Glomerular endothelial cell (primary cell): ENCODE measurements at places on chromosomes 16 and 17. TPM values are rescaled to one million over a fixed set of nuclear protein-coding genes. Genes with fewer than 3 reads are reported as not detected.

GRCh38 chr17:7363311-7363710 lies 8.4 kb downstream of the TMEM95 start:
- DNase-seq: no peak

DNA sequence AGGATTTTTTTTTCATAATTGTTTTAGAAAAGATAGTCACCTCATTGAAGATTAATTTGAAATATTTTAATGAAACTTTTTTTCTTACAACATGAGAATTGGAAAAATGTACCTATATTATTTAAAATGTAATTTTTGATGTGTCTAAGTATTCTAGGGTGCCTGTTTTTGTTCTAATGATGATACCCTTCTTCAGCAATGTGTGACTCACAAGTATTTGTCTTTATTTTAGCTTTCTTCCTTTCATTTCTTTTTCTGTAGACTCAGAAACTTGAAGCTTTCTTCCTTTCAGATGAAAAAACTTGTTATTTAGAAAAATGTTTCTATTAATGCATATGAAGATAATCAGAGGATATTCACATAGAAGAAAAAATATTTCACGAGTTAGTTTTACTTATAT lies 231.8 kb downstream of the BCAS3 start:
- DNase-seq: no peak

GRCh38 chr17:39612291-39612894 lies 4.7 kb upstream of the NEUROD2 start:
- no peak for DNase-seq

DNA sequence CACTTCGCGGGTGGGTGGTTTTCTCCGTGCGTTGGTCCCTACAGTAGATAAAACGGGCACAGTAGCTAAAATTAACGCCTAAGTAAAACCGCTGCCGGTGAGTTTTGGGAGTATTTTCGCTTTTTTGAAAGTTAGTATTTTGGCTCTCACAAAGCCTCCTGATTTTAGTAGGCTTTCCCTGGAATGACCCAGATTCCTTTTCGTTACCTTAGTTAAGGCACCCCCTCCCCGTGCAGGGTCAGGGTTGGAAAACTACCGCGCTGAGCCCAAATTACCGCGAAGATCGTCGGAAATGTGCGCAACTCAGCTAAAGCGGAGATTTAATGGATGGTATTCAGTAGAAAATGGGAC lies 28.3 kb upstream of the ST6GALNAC1 start:
- no peak for DNase-seq

GRCh38 chr17:82019690-82020571 lies 2.7 kb downstream of the CENPX start:
- DNase-seq: no peak

GRCh38 chr16:24541233-24541933 lies 2.0 kb downstream of the RBBP6 start:
- no peak for DNase-seq

DNA sequence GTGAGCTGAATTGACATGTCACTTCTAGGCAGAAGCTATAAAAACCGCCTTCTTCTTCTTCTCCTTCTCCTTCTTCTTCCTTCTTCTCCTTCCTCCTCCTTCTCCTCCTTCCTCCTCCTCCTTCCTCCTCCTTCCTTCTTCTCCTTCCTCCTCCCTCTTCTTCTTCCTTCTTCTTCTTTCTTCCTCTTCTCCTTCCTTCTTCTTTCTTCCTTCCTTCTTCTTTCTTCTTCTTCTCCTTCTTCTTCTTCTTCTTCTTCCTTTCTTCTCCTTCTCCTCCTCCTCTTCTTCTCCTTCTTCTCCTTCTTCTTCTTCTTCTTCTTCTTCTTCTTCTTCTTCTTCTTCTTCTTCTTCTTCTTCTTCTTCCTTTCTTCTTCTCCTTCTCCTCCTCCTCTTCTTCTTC lies 4.8 kb upstream of the FBXL19 start:
- no peak for DNase-seq

DNA sequence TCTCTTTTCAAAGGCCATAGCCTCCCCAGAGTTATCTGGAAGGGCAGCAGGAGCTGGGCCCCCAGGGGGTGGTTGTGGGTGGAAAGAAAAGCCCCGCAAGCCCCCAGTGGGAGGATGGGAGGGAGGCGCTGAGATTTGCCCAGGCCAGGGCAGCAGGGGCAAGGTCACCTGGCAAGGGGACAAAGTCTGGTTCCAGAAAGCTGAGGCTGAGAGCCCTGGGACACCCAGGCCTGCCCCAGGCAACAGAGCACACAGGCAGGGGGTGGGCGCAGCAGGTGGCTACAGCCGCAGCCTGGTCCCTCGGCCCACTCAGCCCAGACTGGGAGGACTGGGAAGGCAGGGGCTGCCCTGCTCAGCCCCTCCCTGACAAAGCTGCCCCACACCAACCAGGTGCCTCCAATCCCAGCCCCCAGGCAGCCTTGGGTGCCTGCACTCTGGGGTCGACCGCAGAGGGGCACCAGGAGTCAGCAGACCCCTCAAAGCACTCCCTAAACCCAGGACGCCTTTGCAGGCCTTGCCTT lies 23.7 kb upstream of the GSG1L start:
- no peak for DNase-seq

GRCh38 chr16:89999831-90000574 lies 19.3 kb downstream of the DBNDD1 start:
- DNase-seq: no peak

GRCh38 chr16:46612121-46612520 lies 9.1 kb downstream of the SHCBP1 start:
- no peak for DNase-seq

DNA sequence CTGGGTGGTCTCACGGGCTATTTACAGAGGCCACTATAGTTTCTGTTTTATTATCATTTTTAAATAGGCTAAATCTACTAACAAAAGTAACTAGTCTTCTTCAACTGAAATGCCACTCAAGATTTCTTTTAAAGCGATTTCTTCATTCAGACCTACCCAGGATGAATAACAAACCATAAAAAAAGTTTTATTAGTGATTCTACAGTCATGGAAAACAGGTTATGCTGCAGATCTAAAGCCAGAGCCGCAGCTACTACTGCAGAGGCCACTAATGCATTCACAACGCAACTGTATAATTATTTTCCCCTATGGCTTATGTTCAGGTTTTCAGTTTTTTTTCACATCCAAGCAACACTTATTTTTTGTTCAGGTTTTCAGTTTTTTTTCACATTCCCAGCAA lies 136.2 kb upstream of the AXIN2 start:
- no peak for DNase-seq

- no peak for DNase-seq
Observed at GRCh38 chr17:79176792-79177601, 102.4 kb downstream of the ENGASE start.

GRCh38 chr17:79251824-79252223 lies 177.2 kb downstream of the ENGASE start:
- DNase-seq: no peak

GRCh38 chr17:31570951-31571892 lies 179.7 kb downstream of the RAB11FIP4 start:
- DNase-seq: no peak

GRCh38 chr16:82845116-82845515 lies 218.3 kb downstream of the CDH13 start:
- DNase-seq: no peak

- DNase-seq: no peak
Observed at GRCh38 chr16:52298769-52299168, 248.2 kb downstream of the TOX3 start.

DNA sequence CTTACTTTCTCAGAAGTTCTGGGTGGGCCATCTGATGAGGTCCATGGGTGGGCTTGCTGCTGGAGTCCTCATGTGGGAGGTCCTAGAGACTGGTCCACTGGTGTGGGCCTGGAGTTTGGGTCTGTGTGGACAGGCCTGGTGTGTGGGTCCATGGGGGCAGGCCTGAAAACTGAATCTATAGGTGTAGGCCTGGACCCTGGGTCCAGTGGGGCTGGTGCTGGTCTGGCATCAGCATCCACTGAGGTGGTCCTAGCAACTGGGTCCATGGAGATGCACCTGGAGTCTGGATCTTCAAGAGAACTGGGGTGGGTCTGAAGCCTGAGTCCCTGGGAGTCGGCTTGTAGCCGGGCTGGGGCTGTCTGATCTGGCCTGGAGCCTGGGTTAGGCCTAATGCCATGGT lies 253.8 kb upstream of the CCL2 start:
- DNase-seq: no peak

DNA sequence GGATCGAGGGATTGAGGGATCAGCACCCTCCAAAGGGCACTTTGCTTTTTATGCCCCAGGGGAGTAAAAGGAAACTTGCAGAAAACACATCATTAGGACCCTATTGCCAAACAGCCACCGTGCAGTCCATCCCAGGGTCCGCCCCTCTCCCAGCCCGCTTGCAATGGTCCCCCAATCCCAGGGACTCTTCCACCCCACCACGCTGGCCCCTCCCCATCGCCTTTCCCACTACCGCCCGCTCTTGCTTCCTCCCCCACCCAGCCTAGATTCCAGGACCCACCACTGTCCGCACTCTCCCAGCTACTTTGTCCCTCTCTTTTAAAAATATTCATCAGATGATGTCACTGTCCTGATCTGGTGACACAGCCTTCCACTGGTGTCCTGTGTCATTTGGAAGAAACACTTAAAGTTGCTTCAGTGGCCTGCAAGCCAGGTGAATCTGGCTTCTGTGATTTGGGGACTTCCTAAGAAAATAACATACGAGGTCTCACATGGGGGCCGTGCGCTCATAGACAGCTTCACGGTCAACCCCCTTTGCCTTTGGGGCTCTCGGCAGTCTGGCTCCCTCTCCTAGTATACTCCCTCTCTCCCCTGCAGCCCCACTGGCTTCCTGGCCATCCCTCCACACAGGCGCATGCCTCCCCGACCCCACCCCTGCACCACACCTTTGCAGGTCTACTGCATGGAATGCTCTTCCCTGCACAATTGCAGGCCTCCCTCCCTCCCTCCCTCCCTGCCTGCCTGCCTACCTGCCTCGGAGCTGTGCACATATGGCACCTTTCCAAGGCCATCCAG lies 127.9 kb downstream of the RBFOX3 start:
- DNase-seq: no peak

- DNase-seq: no peak
Observed at GRCh38 chr16:17470908-17471718, at the start of gene XYLT1. TSS of gene XYLT1 (minus strand) at chr16:17470960. CDS start at chr16:17470796, 164 bp downstream.

GRCh38 chr17:3926860-3927627 lies 10.8 kb upstream of the P2RX1 start:
- no peak for DNase-seq

DNA sequence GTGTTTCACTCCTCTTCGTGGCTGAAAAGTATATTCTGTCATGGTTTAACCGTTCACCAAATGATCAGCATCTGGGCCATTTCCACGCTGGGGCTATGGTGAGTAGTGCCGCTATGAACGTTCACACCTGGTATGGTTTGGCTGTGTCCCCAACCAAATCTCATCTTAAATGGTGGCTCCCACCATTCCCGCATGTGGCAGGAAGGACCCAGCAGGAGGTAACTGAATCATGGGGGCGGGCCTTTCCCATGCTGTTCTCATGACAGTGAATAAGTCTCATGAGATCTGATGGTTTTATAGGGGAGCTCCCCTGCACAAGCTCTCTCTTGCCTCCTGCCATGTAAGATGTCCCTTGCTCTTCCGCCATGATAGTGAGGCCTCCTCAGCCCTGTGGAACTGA lies 45.7 kb upstream of the ZNF469 start:
- no peak for DNase-seq

- DNase-seq: no peak
Observed at GRCh38 chr16:20676268-20676825, 21.1 kb downstream of the ACSM1 start.

- no peak for DNase-seq
Observed at GRCh38 chr16:4113358-4114256, 2.6 kb downstream of the ADCY9 start.

Gene GRIN2C
- total RNA-seq: 1.1 TPM in 1 of 2 replicates, not detected in the other

Gene LRRC75A
- total RNA-seq: 0.88 and 1.2 TPM in 2 replicates

Gene CA5A
- total RNA-seq: not detected in 2 replicates

Gene SDR42E2
- total RNA-seq: not detected in 2 replicates

Gene ZNF785
- total RNA-seq: 5.8 and 11.2 TPM in 2 replicates

Gene NT5M
- 2.7 TPM in 2 replicates for total RNA-seq

Gene SEZ6L2
- 6.9 and 9.8 TPM in 2 replicates for total RNA-seq

Gene MT1H
- total RNA-seq: not detected in 2 replicates

Gene SGCA
- total RNA-seq: not detected in 2 replicates

Gene OTOP2
- not detected in 2 replicates for total RNA-seq

Gene WFDC1
- total RNA-seq: not detected in 2 replicates

Gene HOXB2
- total RNA-seq: 16.6 and 39.7 TPM in 2 replicates

Gene CARHSP1
- 71.4 and 77.0 TPM in 2 replicates for total RNA-seq
